Panc1 (cell line): ENCODE measurements at places on chromosomes 16 and 17. TPM values are rescaled to one million over a fixed set of nuclear protein-coding genes. Genes with fewer than 3 reads are reported as not detected.

CCR7 gene
- total RNA-seq = 0.44 TPM

MYOCD gene
- not detected for total RNA-seq

MIS12 gene
- 11.5 TPM for total RNA-seq

GPR142 gene
- total RNA-seq = not detected

MSLN gene
- 1.1 TPM for total RNA-seq

NACA2 gene
- not detected for total RNA-seq

ANKS4B gene
- total RNA-seq = not detected

NAGPA gene
- total RNA-seq = 19.2 TPM

ABI3 gene
- total RNA-seq = not detected
